ENCODE measurements at places on chromosomes 1 and 21.

DNA sequence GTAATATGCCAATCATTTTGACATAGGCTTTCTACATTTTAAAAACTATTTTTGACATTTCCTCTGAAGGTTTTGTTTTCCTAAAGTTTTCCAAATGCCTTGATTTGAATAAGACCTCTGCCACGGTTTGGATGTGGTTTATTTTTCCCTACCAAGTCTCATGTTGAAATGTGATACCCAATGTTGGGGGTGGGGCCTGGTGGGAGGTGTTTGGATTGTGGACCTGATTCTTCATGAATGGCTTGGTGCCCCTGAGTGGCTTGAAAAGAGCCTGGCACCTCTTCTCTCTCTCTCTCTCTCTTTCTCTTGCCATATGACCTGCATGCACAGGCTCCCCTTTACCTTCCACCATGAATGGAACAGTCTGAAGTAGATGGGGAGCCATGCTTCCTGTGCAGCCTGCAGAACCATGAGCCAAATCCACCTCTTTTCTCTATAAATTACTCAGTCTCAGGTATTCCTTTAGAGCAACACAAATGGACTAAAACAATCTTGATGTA is 14.8 kb downstream of the MMEL1 start:
- no peak for DNase-seq

- no peak for DNase-seq
These were observed 35.3 kb downstream of the ELF3 start for GRCh38 chr1:202045705-202046104.

- no peak for DNase-seq
These were observed 24.9 kb upstream of the FMO2 start for GRCh38 chr1:171160211-171160610.

GRCh38 chr1:29785554-29785953 is 549.2 kb downstream of the PTPRU start:
- no peak for DNase-seq

- DNase-seq: no peak
These were observed 8.6 kb upstream of the PADI6 start for GRCh38 chr1:17363351-17363750.

- no peak for DNase-seq
These were observed 14.4 kb upstream of the ERVH48-1 start for GRCh38 chr21:42939582-42940413.

Measured in stimulated activated CD4-positive, alpha-beta T cell treated with anti-CD3 and anti-CD28 coated beads, Interleukin-4, amount 100 ng/mL, for 1 hour (primary cell).